ENCODE measurements at places on chromosomes 6 and 20. TPM values are rescaled to one million over a fixed set of nuclear protein-coding genes. Genes with fewer than 3 reads are reported as not detected.

The ENPP4 gene
- total RNA-seq, result 5.0 TPM

The GSTA3 gene
- not detected for total RNA-seq

The SUPT3H gene
- 8.7 TPM for total RNA-seq

The TMEM244 gene
- total RNA-seq, result not detected

GRCh38 chr6:46964716-46965519, 43.2 kb upstream of the ADGRF5 start:
- DNase-seq, result no peak

DNA sequence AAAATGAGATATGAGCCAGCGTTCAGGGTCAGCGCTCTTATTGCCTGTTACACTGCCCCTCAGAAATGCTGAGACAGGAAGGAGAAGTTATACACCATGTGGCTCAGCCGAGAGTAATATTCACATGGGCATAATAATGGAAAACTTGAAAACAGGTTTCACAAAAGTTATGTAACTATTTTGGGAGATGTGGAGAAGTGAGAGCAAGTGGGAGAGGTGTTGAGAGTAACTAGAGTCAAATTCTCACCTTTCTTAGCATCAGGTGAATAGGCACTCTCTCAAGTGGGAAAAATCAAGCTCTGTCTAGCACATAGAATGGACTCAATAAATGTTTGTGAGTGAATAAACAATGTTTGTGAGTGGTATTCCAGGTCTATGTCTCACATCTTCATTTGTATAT, 94.5 kb downstream of the TBX18 start:
- DNase-seq, result no peak

DNA sequence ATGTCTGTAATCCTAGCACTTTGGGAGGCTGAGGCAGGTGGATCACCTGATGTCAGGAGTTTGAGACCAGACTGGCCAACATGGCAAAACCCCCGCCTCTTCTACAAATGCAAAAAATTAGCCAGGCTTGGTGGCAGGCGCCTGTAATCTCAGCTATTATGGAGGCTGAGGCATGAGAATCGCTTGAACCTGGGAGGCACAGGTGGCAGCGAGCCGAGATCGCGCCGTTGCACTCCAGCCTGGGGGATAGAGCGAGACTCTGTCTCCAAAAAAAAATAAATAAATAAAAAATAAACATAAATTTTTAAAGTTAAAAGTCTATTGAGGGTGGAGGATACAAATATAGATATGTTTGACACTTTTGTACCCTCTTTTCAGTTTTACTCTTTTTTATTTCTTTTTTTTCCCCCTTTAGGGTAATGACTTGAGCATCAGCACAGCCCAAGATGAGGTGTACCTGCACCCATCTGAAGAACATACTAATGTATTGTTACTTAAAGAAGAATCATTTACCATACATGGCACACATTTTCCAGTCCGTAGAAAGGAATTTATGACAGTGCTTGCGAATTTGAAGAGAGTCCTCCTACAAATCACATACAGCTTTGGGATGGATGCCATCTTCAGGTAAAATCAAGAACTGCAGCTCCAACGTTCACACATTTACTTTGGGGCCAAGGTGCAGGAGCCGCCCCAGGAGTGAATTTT, 368.9 kb downstream of the LAMA2 start:
- peak; percentile 55 for DNase-seq

GRCh38 chr6:107730683-107731314, 93.3 kb downstream of the SCML4 start:
- no peak for DNase-seq

DNA sequence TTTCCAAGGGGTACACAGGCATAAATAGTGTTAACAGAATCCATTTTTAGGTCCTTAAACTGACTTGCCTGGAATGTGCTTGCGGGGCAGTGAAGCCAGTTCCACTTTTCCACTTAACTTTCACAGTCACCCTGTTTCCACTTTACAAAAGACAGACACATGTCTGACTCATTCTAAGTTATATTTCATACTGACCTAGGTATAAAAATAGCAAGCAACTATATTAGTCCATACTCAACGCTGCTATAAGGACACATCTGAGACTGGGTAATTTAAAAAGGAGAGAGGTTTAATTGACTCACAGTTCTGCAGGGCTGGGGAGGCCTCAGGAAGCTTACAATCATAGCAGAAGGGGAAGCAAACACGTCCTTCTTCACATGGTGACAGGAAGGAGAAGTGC, 88.2 kb downstream of the MTFR2 start:
- DNase-seq, result no peak

DNA sequence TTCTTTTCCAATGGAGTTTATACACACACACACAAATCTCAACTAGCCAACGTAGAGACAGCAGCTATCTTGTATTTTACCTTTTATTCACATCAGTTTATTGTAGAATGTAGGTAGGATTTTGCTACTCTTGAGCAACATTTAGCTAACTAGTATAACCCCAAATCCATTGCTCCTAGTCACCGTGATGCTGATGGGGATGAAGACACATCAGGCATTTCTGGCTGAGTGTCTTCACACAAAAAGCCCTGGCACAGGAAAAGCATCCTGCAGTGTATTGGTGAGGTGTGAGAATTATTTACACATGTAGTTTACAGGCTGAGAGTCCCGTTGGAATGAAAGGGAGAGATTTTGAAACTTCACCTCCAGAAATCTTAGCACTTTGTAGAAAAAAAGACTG, 65.9 kb upstream of the FBXL4 start:
- no peak for DNase-seq

DNA sequence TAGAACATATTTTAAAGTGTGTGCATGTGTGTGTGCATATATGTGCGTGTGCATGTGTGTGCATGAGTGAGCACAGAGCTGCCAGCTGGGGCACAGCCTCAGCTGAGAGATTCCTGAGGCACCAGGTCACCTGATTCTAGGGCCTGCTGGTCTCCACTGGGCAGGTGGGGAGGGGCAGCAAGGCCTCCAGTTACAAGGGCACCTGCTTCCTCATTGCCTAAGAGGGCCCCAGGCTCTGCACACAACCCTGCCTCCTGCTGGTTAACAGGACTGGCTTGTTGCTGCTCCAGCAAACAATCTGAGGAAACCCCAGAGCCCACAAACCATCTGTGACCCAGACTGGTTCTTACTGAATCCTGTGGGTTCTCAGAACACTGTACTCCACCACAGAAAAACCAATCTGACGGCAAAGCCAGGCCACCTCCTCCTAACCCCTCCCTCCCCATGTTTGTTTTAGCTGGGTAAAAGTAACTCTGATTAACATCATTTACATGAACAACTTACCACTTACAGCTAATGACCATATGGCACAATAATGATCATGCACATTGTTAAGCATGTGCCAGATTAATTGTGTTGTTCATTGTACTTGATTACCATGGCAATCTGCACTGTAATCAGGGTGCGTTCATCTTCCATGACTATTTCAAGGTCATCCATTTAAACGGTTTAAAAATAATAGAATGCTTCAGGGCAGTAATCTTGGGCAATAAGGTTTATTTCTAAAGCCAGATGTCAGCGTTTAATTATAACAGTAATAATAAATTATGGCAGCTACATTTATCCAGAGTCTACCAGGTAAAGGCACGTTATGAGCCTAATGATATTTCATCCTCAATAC, 23.1 kb upstream of the UBE2J1 start:
- DNase-seq, result peak; percentile 92

DNA sequence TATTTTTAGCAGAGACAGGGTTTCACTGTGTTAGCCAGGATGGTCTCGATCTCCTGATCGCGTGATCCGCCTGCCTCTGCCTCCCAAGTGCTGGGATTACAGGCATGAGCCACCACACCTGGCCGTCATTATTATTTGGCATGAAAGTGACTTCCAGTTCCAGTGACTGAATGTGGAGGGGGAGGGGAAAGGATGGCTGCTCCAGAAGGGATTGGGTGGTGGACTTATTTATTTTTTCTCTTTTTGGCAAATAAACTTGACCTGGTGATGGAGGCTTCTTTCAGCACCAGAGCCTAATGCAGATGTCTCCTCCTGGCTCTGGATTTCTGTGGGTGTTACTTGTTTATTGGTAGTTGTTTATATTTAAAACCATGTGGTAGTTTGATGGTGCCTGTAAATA, 16.9 kb upstream of the SLC22A23 start:
- DNase-seq, result no peak

DNA sequence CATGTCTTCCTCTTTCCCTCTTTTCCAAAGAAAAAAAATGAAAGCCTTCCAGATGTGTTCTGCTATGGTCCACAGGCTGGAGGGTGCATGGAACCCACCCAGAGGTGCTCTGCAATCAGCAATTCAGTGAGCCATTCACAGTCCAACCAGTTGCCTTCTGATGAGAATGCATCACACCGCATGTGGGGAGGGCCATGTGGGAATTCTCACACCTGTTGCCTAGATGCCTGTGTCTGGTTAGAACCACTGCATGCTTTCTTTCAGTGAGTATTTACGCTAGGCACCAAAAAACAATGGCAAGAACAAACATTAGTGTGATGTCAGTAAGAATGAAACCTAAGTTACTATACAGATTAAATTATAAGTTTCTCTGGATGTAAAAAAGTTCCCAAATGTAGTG, 311.6 kb upstream of the CDYL start:
- DNase-seq, result no peak

- no peak for DNase-seq
These were observed 21.5 kb downstream of the LAMA4 start for GRCh38 chr6:112232845-112233256.

DNA sequence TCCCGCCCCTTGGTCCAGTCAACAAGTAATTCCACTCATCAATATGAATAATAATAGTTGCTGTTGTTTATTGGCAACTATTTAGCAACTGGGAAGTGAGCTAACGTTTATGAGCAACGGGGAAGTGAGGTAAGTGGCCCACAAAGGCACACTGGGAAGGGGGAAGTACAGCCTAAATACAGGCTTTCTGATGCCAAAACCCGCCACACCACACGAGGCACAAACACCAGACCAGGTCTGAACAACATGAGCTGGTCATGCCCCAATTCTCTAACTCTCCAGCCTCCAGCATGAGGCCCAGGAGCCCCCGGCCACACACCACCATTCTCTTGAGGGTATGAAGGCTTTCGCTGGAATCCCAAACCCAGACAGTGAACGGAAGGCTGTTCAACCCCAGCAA, 50.8 kb downstream of the PREX1 start:
- no peak for DNase-seq
